ENCODE measurements at places on chromosomes 6 and 20.

GRCh38 chr6:37095997-37096396 is 74.0 kb upstream of the PIM1 start:
- DNase-seq = no peak

DNA sequence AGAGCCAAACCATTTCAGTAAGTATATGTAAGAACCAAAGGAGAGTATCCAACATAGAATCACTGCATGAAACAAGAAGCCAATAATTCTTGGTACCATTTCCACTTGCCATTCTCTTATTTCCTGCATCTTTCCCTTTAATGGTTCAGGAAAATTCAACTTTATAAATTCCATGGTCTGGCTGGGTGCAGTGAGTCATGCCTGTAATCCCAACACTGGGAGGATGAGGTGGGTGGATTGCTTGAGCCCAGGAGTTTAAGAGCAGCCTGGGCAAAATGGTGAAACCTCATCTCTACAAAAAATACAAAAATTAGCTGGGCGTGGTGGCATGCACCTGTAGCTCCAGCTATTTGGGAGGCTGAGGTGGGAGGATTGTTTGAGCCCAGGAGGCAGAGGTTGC is 21.2 kb downstream of the NHLRC1 start:
- no peak for DNase-seq

GRCh38 chr6:7473805-7474719 is 67.4 kb upstream of the DSP start:
- no peak for DNase-seq

DNA sequence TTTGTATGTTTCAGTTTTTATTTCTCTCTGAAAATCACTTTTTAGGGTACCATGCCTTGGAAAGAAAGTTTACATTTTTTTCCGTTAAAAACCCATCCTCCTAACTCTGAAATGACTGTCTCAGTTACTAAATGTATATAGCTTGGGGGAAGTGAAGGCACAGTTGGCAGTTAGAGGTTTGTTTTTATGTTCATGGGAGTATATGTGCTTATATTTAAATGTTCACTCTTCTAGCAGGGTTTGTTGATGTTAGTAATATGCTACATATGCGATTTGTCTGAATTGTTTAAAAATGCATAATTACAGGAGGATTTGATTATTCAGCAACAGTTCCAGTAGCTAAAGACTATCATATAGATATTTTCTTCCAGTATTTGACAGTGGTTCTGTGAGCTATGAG is 31.1 kb downstream of the CDKAL1 start:
- DNase-seq = no peak

GRCh38 chr6:12601881-12602280 is 114.7 kb upstream of the PHACTR1 start:
- DNase-seq = no peak

DNA sequence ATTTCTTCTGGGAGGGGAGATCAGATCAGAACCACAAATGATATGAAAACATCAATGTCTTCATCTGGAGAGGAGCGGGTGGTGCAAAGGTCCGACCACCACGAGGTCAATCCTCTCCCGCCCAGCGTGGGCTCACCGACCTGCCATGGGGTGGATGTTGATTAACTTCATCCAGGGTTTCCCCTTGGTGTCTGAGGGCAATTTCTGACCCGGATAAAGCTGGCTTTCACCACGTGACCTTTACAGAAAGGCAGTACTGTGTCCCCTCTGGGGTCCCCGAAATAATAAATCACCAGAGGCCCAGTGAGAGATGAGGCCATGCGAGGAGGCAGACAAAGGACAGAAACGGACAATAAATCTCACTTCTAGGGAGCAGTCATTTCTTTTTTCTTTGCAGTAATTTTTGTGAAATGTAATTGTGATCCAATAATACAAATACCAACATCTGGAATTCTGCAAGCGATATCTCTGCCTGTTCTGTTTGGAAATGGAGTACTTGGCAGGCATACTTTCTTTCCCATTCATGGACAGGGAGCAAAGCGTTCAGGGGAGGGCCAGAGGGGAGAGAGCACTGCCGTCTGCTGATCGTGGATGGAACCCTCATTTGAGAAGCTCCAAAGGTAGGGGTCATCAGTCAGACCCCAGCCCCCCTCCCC is 55.1 kb upstream of the APCDD1L start:
- DNase-seq = no peak

DNA sequence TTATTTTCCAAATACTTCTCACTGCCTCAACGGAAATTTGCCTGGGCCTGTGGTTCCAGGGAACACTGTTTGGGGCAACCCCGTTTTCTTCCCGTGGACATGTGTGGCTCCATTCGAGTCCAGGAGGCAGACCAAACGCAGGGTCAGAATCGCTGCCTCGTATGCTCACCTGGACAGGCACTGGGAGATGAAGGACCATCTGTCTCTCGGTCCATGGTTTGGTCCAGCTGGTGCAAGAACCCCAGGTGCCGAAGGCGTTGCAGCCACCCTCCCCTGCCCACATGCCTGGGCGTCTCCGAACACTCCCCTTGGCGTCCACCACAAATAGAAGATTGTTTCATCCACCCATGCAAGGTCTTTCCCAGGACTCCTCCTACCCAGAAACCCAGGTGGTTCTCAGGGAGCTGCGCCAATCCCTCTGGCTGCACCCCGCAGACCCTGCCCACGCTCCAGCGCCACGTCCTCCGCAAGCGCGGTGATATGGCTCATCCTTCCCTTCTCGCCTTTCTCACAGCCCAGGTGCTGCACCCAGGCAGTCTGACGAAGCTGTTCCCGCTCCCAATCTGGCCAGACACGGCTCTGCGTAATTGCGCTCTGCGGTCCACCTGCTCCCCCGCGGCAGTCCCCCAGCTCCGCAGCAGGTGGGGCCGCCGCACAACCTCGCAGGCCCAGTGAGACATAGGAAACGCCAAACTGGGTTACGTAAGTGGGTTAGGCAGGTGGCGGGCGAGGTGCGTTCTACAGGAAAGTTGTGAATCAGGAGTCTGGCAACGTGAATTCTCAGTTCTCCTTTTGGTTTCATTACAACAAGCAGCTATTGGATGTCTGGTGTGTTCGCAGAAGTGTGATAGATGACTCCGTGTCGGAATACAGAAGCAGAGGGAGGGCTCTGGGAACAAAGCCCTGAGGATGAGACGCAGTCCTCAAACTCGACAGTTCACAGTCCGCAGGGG is 146.2 kb upstream of the ECI2 start:
- no peak for DNase-seq

DNA sequence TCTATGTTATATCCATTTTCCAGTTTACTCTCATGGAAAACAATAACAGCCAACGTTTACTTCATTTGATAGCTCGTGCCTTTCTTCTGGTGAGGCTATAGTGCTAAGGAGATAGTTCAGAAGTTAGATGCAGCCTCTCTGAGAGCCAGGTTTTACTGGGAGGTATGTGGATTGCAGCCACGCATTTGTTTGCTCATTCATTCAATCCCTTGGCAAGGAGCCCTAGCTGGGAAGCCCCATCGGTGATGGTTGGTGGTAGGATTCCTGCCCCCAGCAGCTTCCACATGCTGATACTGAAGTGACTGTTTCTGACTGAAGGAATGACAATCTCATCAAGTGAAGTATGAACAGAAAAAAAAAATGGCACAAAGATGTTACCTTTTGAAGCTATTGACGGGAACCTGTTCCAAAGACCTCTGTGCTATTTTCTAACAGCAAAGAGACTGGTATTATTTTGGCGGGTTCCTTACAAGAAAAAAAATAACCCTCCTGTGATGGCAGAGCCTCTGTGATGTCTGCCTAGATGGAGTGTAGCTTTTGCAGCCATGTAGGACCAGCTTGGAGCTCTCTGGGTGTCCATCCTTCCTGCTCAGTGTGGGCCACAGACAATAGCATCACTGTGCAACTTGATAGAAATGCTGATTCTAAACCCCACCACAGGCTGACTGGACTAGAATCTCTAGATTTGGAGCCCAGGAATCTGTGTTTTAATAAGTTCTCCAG is 30.6 kb downstream of the SNAP25 start:
- DNase-seq = no peak

- peak; percentile 73 for DNase-seq
Observed at GRCh38 chr6:5260111-5260620, 584 bp downstream of the LYRM4 start.

GRCh38 chr20:2625062-2625461 is 27.4 kb upstream of the NOP56 start:
- DNase-seq = no peak

DNA sequence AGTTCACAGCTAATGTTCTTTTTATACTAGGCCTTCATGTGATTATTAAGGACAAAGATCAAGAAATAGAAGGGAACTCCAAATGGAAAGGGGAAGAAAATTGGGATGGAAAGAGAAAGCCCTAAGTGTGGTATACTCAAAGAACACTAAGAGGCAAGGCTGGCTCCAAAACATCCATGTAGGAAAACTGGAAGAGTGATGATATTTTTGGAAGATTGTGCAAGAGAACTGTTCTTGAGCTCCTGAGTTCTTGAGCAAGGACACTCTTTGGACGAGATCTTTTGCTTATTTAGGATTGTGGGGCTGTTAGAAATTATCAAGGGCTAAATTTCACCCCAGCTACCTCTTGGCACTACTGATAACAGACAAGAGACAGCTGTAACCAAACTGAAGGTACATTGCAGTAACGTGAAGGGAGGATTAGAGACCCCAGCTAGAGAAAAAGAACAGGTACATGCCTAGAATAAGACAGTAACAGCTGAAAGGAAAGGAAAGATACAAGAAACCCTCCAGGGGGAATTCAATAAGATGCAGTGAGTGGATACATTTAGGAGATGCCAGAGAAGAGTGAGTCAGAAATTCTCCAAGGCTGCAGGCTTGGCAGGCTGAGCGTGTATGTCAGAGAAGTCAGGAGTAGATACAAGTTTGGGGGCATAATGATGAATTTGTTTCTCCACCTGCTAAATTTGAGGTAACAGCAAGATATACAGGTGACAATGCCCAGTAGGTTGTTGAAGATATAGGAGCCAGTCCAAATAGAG is 69.7 kb downstream of the CBLN4 start:
- no peak for DNase-seq
